SJCRH30 (cell line): ENCODE measurements at places on chromosomes 6 and 20. TPM values are rescaled to one million over a fixed set of nuclear protein-coding genes. Genes with fewer than 3 reads are reported as not detected.

The COQ3 gene
- total RNA-seq, result 13.9 and 15.9 TPM in 2 replicates

The HEY2 gene
- total RNA-seq, result 0.15 and 0.22 TPM in 2 replicates

The CUL9 gene
- total RNA-seq, result 14.1 and 14.5 TPM in 2 replicates

The DSP gene
- not detected in 2 replicates for total RNA-seq

DNA sequence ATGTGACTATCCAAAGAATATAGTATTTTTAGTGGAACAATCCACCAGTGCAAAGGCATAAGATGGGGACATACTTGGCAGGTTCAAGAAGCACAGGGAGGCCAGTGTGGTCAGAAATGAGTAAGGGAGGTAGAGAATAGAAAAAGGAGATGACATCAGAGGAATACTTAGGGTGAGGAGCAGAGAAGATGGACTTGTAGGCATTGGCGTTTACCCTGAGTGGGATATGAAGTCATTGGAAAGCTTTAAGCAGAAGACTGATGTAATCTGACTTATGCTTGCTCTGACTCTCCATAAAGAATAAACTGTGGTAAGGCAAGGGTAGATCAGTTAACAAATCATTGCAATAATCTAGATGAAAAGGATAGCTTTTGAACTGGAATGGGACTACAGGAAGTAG, 228.7 kb downstream of the GJA1 start:
- H3K36me3 ChIP-seq, result no peaks in the 10 kb centered on the region
- DNase-seq, result no peak
- no peak overlapping the region for H3K27ac ChIP-seq
- H3K27me3 ChIP-seq, result no peaks in the 10 kb centered on the region

DNA sequence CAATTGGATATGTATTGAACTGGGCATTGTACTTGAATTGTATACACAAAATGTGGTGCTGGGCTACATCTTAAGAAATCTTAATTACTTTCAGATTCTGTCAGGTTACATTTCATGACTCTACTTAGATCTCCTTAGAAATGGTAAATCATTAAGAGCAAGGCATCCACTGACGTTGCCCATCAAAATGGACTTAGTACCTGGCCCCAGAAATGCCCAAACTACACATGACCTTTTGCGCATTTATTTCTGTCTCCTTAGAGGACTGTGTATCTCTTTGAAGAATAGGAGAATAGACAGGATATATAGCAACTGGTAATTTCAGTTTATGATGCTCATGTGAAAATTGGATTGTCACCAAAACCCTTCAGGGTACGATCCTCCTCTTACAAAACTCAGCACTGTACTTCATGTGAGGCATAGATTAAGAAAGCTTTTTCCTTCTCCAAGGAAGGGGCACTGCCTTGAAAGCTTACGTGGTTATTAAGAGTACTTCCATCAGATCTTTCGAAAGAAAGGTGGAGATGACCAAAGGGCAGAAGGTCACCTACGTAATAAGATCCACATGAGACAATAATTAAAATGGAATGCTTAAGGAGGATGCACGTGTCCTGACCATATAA, 61.4 kb upstream of the BMP2 start:
- H3K27ac ChIP-seq, result no peak overlapping the region
- no peak for DNase-seq
- no peak overlapping the region for H3K4me3 ChIP-seq
- no peaks in the 10 kb centered on the region for H3K27me3 ChIP-seq

- no peaks in the 10 kb centered on the region; the same call in 1 of the 2 replicates for H3K27me3 ChIP-seq
- H3K36me3 ChIP-seq, result no peaks in the 10 kb centered on the region
- no peaks in the 10 kb centered on the region for H3K4me1 ChIP-seq
- no peak for DNase-seq
- H3K27ac ChIP-seq, result no peak overlapping the region
These were observed 77.7 kb upstream of the KCNG1 start for GRCh38 chr20:51100617-51101016.

DNA sequence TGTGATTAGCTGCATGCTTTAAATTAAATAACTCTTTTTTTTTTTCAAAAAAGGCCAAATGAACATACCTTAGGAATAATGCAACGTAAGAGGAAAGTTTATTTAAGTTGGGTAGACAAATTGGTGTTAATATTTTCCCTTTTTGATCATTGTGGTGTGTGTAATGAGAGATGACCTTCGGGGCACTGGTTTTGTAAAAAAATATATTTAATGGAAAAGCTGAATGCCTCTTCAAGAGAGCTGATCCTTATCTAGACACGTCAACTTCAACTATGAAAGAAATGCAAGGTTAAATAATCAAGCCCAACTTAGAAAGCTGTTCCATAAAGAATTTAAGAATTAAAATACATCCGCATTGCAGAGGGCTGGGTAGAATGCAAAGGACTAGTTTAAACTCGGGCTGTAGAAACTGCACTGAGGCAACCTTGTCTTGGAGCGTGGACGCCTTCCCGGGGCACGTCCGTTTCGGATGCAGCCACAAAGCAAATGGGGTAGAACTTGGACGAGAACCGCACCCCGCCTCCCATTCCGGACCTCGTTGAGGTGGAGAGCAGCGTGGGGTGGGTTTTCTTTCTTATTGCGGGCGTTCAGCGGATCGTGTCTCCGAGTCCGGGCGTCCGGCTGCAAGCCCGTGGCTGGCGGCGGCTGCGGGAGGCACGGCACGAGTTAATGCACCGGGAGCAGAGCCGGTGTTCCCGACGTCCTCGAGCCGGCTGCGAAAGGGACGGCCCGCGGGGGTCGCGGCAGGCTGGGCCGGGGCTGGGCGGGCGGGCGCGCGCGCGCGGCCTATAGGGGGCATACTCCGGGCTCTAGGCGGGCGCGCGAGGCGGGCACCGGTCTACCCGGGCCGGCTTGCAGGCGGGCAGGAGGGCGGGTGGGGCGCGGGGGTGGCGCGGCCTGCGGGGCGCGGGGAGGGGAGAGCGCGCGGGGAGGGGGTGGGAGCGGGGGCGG, 1.9 kb downstream of the JARID2 start:
- H3K36me3 ChIP-seq, result 0 out of 2 replicates have a peak, but pooled peaks cover 3% of the 10 kb centered on the region
- H3K4me1 ChIP-seq, result peaks cover 5% of the 10 kb centered on the region
- H3K4me3 ChIP-seq, result peak overlapping the region; percentile 77
- H3K27me3 ChIP-seq, result no peaks in the 10 kb centered on the region
- H3K27ac ChIP-seq, result peak overlapping the region; percentile 84

GRCh38 chr6:74879234-74879633, 326.6 kb downstream of the COL12A1 start:
- no peaks in the 10 kb centered on the region for H3K36me3 ChIP-seq
- no peak overlapping the region for H3K4me3 ChIP-seq
- H3K4me1 ChIP-seq, result no peaks in the 10 kb centered on the region
- H3K27ac ChIP-seq, result no peak overlapping the region
- no peak for DNase-seq

DNA sequence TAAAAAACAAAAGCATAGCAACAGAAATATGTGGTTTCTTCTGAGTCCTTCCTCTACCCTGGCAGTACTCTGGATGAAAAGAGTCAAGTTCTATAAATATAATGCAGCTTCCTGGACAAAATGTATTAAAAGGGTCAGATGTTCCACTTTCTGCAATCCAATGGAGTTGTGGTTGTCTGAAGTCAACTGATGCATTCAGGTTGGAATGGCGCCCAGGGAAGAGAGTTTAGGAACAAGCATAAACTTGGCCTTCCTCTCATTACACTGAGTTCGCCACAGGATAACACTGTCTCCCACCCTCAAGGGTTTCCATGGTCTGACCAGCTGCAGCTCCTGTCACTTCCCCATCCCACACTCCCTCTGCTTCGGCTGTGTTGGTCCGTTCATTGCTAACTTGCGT, 66.4 kb downstream of the PLEKHG1 start:
- H3K27ac ChIP-seq, result no peak overlapping the region
- H3K4me3 ChIP-seq, result no peak overlapping the region
- H3K4me1 ChIP-seq, result peaks cover 9% of the 10 kb centered on the region
- DNase-seq, result no peak
- no peaks in the 10 kb centered on the region for H3K36me3 ChIP-seq
- no peaks in the 10 kb centered on the region for H3K27me3 ChIP-seq

- no peak overlapping the region for H3K4me3 ChIP-seq
- H3K27me3 ChIP-seq, result no peaks in the 10 kb centered on the region
- H3K4me1 ChIP-seq, result no peaks in the 10 kb centered on the region
- no peaks in the 10 kb centered on the region for H3K36me3 ChIP-seq
- no peak overlapping the region for H3K27ac ChIP-seq
- DNase-seq, result no peak
These were observed 18.7 kb upstream of the NRSN1 start for GRCh38 chr6:24107294-24107693.

DNA sequence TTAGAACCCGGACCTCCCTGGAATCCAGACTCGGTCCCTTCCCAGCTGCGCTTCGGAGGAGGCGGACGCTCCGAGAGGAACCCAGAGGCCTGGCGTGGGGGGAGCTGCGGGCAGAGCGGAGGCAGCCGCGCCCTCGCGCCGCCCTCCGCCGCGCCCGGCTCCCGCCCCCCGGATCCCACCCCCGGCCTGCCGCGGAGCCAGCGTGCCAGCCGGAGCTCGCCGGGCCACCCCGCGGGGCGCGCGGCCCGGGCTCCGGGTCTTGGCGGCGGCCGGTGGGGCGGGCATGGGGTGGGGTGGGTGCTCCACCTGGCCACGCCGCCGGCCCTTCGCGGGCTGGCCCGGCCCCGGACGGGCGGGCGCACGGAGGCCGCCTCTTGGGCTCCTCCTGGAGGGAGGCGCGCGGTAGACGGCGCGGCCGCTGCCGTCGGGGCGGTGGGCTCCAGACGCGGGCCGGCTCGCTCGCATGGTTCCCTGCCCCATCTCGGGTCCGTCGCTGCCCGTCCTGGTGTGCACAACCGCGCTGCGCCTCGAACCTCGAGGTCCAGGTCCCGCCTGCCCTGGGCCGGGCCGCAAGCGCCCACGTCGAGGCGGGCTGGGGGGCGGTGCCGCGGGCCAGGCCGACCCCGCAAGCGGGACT, 592 bp upstream of the CDYL start:
- no peaks in the 10 kb centered on the region for H3K4me1 ChIP-seq
- DNase-seq, result no peak
- H3K4me3 ChIP-seq, result no peak overlapping the region
- H3K36me3 ChIP-seq, result peaks cover 6% of the 10 kb centered on the region; the same call in 1 of the 2 replicates
- no peaks in the 10 kb centered on the region for H3K27me3 ChIP-seq

GRCh38 chr6:82084324-82084920, 163.1 kb downstream of the IBTK start:
- no peaks in the 10 kb centered on the region for H3K27me3 ChIP-seq
- no peaks in the 10 kb centered on the region for H3K36me3 ChIP-seq
- no peak overlapping the region for H3K27ac ChIP-seq

- no peak overlapping the region for H3K27ac ChIP-seq
- H3K27me3 ChIP-seq, result no peaks in the 10 kb centered on the region
- DNase-seq, result no peak
- H3K4me1 ChIP-seq, result no peaks in the 10 kb centered on the region
- H3K36me3 ChIP-seq, result peaks cover 6% of the 10 kb centered on the region; the same call in 1 of the 2 replicates
These were observed 49.2 kb downstream of the CBFA2T2 start for GRCh38 chr20:33539129-33539528.
